ENCODE measurements at places on chromosomes 1 and 21.

DNA sequence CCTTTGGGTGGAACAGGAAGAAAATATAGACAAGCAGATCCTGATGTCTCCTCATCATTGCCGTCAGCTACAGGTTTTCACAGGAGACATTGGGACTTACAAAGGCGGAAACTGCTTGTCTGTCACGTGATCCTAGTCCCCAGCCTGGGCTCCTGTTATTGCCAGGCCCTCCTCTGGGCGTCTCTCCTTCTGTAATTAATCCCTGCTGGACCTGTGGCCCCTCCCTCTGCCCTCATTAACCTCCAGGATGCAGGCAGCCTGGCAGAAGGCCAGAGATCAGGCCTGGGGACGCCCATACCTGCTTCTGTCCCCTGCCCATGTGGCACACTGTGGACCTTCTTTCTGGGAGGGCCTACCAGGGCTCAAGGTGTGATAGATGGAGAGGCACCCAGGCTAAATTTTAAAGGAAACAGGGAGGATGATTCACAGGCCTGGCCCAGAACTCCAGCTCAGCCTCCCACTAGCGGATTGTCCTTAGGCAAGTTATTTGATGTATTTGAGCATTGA, 2.4 kb downstream of the S100A5 start:
- peak; percentile 85 for DNase-seq

GRCh38 chr1:164777518-164777917, 218.5 kb downstream of the PBX1 start:
- no peak for DNase-seq

DNA sequence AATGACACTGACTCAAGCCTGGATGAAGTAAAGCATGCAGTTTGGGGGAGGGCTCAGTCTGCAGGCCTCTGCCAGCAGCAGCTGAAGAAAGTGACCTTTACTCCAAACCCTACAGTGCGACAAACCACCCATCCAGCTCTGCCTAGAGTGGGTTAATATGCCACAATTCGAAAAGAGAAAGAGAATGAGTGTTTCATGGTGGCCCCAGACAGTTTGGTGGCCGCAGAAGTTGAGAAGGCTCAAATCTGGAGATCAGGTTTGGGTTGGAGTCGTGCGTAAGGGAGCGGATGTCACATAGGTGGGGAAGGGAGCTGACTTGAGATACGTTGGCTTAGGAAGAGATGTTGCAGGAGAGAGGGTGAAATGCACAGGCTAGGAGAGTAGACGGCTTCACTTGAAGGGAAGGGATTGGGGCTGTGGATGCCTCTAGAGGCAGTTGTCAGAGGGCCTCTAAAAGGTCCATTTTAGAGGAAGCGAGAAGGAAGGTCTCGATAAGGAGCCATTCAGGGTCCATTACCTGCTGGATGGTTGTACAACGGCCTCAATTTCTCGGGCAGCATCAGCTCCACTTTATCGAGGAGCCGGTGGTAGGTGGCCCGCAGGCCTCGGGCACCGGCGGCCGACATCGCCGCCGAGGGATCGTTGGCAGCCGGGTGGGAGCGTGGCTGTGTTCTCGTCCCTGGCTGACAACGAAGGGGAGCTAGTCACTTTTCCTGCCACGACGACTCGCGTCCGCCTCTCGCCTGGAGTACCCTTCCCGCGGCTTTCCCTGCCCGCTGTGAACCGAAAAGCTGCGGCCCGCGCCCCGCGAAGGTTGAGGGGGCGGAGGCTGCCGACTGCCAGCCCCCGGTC, 1.0 kb upstream of the DCAF6 start:
- DNase-seq, result peak; percentile 68

- DNase-seq, result peak; percentile 3
These were observed 346.9 kb upstream of the DAB1 start for GRCh38 chr1:57770772-57771171.

DNA sequence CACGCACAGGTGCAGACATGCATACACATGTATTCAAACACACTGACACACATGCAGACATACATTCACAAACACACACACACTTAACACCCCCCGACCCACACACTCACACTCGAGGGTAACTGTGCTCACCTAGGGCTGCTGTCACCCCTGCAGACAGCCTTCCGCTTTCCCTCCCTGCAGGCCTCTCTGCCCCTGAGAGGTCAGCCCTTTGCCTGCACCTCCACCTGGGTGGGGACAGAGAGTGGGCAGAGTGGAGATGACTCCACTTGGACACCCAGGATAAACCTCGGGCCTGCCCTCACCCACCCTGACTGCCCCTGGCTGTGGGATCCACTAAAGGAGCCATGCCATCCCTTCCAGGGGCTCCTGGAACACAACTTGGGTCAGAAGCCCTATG, 264.3 kb downstream of the PTPRU start:
- DNase-seq, result no peak

DNA sequence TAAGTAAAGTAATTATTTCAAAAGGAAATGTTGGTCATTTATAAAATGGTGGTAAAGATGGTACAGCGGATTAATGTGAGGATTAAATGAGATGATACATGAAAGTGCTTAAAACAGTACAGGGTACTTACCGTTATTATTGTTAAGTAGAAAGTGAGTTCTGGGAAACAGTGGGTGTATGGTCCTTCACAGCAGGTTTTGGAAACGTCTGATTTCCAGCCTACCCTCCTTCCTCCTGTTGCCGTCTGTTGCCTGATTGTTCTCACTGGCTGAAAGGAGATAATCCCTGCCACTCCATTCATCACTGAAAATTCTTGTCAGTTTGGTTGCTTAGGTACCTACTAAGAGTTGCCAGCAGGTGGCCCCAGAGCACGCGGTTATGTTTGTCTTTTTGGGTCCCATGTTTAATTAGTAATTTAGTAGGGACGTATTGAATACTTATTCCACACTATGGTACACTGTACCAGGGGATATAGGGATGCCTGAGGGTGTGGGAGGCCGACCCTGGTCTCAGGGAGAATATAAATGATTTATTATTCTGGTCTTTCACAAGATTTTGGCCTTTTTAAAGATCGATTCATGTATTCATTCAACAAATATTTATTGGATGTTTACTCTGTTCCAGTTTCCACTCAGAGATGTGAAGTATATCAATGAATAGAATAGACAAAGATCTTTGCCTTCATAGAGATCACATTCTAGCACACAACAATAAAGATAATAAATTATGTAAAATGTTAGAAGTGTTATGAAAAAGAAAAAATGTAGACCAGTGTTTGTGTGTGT, 30.8 kb upstream of the RPTN start:
- DNase-seq, result peak; percentile 80

DNA sequence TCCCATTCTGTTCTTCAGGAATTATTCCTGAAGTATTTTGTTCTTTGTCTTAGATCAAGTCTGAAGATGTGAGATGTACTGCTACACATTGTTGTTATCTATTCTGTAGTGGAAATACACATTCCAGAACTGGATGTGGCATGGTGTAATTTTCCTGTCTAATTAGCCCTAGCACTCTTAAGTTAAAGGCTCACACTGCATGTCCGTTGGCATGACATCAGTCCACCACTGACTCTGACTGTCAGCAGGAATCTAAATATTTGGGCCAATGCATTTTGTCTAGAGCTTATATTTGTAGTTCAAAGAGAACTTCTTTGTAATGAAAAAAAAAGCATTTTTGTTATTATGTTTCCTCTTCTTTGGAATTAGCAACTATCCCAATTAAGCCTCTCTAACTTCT, 201.0 kb downstream of the S1PR1 start:
- DNase-seq, result no peak

- no peak for DNase-seq
These were observed 145.3 kb downstream of the SETD4 start for GRCh38 chr21:35915030-35915429.

DNA sequence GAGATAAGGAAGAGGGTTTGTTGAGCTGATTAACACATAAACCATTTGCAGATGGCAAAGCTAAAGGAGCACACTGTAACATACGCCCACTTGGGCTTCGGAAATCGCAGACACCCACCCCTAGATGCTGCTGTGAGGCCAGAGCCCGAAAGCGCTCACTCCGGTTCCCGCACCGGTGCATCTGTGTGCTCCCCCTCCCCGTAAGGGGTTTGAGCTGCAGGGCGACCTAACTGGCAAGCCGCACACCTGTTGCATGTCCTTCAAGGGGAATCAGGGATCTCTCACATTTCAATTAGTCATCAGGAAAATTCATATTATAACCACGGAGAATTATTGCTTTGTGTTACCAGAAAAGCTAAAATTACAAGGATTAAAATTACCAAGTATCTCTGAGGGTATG, 1.4 kb upstream of the CFH start:
- DNase-seq, result peak; percentile 9

- DNase-seq, result no peak
These were observed 405.6 kb downstream of the NPHP4 start for GRCh38 chr1:5586629-5587028.

- no peak for DNase-seq
These were observed 1770.6 kb downstream of the PLA2G4A start for GRCh38 chr1:188599313-188599712.

DNA sequence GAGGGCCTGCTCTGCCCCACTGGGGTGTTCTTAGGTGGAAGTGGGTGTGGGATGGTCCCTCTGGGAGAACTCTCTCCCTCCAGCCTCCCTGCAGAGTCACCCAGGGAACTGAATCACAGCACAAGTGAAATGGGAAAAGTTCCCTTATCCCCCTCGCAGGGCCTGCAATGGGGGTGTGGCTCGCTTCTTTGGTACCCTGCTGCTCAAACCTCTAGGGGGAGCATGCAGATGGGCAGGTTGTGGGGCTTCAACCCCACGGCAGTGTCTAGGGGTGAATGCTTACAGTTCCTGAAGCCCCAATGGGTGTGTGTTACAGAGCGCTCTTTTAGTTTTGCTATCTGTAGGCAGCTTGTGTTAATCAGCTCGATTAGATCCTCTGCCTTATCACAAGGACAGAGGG, 59.0 kb upstream of the TINAGL1 start:
- DNase-seq, result no peak

- no peak for DNase-seq
These were observed 10.3 kb downstream of the PARS2 start for GRCh38 chr1:54754045-54754444.

- DNase-seq, result no peak
These were observed 90.3 kb upstream of the DUSP10 start for GRCh38 chr1:221832151-221832550.

DNA sequence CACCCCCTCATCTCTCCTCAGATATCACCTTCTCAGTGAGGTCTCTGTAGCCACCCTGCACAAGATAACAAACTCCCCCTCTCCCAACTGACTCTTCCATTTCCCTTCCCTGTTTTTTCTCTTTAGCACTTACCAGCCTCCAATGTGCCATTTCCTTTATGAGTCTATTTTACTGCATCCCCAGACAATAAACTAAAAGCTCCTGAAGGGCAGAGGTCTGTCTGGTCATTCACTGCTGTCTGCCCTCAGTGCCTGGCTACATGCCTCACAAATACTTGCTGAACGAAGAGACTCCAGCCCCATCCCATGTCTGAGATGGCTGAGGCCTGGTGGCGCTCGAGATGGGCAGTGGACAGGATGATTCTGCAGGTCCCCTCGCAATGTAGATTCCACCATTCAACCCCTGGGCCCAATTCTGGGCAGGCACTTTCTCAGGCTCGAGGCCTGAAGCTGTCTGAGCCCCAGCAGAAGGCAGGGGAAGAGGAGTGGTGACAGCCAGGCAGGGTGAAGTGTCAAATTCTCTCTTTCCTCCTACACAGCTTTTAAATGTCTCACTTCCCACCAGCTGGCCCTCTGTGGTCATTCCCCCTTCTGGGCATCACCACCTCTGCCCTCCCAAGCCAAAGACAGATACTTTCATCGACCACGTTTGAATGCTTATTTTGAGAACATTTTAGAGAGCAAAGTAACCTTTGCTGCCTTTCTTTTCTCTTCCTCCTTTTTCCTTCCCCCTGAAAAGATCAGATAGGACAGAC, 6.6 kb downstream of the LRRN2 start:
- no peak for DNase-seq

- DNase-seq, result no peak
These were observed 308.6 kb upstream of the PROX1 start for GRCh38 chr1:213679153-213679552.

DNA sequence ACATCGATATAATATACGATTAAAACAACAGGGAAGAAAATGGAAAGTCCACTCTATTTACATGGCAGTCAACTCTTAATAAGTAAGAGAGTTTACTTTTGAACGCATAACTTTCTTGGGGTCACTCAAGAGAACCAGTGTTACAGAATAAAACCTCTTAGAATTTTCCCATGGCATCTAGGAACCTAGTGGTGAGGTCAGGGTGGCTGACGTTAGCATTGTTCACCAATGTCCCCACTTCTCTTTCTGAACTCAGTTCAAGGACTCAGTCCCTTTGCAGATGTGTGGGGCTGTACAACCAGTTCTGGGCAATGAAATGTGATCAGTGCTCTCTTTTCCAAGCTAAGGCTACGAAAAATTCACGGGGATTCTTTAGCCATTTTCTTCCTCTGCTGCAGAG, 2.6 kb upstream of the RNF2 start:
- no peak for DNase-seq

GRCh38 chr1:200367841-200368534, 41.8 kb downstream of the ZNF281 start:
- no peak for DNase-seq

DNA sequence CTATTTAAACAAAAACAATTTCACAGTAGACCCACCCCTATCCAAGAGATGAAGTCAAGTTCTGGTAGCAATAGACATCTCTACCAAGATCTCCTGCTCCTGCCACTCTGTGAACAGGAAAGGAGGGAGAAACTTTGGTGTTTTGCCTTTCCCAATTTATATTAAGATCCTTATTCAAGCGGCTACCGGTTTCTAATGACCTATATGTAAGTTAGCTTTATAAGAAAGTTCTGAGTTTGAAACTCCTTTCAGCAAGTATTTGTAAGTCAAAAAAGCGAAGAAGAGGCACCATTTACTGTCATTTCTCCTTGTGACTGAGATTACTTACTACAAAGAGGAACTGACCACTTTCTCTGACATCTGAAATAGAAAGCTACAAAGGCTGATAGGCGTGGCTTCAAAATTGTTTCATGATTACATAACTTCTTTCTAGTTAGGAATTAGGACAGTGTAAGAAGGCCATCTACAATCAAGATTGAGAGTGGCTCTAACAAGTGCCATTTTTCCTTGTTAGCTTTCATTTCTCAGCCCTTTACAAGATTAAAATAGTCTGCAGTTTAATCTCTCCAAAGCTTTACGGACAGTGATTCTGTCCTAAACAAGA, at the start of gene MNDA:
MNDA (plus strand) TSS at position 448 of the 604 bp plus-strand sequence. CDS start 10,803 bp downstream, outside the sequence.
- DNase-seq, result peak; percentile 11

- no peak for DNase-seq
These were observed 3.3 kb downstream of the CHRM3 start for GRCh38 chr1:239389703-239390102.
